Stimulated activated CD8-positive, alpha-beta memory T cell treated with anti-CD3 and anti-CD28 coated beads, Interleukin-4, amount 100 ng/mL, for 4 hours (primary cell): ENCODE measurements at places on chromosomes 5 and 9.

DNA sequence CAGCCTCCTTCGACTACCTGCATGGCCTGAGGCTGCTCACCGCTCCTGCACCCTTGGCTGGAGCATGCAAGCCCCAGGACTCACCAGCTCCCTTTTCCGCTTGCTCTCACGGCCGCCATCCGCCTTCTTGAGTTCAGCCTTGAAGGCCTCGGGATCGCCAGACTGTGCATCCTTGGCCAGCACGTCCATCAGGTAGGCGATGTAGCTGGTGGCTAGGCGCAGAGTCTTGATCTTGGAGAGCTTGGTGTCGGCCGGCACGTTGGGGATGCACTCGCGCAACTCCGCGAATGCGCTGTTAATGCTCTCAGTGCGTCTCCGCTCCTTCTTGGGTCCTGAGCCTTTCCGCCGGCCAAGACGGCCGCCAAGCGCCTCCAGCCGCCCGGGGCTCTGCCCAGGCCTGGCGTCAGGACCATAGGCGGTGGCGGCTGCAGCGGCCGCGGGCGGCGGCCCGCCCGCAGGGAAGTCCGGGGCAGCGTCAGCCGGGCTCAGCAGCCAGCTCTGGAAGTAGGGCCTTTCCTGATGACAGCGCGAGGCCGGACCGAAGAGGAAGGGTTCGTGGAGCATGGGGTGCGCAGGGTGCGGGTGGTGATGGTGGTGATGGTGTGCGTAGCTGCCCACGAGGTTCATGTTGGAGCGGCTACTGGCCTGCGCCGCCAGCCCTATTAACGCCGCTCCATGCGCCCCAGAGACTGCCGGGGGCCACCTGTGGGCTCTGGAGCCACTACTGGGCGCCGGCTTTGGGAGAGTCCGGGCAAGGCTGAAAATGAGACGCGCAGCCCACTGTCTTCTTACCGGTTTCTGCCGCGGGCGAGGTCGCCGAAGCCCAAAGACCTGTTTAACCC is 424 bp downstream of the HAND1 start:
- DNase-seq: no peak

GRCh38 chr9:123239726-123240125 is 28.7 kb downstream of the STRBP start:
- no peak for DNase-seq

DNA sequence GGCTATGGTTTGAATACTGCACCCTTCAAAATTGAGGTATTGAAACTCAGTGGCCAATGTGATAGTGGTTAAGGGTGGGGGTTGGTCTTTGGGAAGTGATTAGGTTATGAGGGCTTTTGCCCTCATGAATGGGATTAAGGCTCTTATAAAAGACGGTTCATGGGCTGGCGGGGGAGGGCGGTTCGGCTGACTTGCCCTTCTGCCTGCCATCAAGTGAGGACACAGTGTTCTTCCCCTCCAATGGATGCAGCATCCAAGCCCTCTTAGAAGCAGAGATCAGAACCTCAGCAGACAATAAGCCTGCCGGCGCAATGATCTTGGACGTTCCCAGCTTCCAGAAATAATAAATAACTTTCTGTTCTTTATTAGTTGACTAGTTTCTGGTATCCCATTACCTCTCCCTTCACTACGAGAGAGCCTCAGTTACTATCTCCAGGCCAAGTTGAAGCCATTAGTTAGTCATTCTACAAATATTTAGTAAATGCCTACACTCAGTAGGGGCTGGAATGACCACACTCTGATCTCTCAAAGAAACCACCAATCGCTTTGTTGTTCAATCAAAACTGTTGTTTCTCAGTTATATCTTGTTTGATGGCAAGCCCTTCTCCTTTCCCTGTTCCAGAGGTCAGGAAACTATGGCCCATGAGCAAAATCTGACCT is 219.3 kb downstream of the TSSK1B start:
- DNase-seq: no peak

DNA sequence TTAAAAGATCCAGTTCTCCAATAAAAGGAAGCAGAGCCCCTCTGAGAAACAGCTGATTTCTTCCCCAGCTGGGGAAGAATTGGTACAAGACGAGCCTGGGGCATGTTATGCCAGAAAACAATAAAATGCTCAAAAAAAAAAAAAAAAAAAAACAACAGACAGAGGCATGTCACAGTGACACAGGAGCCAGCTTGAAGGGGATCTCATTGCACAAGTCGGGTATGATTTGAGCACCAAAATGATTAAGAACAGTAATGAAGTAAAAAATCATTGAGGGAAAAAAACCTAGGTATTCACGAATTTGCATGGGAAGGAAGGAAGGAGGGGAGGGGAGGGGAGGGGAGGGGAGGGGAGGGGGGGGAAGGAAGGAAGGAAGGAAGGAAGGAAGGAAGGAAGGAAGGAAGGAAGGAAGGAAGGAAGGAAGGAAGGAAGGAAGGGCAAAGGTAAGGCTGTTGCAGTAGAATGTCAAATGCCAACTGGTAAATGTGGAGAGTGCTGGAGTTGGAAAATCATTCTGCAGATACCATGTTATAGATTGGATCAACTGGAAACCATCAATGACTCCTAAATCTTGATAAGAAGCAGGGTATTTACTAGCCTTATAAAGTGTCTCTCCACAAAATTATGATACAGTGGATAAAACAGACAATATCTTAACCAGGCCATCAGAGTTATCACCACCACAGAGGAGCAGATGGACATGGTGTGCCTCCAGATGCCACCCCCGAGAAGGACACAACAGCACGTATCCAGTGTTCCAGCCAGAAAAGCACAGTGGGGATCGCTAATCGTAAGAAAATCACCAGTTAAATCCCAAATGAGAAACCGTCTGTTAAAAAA is 7.2 kb downstream of the GNA14 start:
- DNase-seq: no peak
